ENCODE measurements at places on chromosomes 1 and 21. TPM values are rescaled to one million over a fixed set of nuclear protein-coding genes. Genes with fewer than 3 reads are reported as not detected.

DNA sequence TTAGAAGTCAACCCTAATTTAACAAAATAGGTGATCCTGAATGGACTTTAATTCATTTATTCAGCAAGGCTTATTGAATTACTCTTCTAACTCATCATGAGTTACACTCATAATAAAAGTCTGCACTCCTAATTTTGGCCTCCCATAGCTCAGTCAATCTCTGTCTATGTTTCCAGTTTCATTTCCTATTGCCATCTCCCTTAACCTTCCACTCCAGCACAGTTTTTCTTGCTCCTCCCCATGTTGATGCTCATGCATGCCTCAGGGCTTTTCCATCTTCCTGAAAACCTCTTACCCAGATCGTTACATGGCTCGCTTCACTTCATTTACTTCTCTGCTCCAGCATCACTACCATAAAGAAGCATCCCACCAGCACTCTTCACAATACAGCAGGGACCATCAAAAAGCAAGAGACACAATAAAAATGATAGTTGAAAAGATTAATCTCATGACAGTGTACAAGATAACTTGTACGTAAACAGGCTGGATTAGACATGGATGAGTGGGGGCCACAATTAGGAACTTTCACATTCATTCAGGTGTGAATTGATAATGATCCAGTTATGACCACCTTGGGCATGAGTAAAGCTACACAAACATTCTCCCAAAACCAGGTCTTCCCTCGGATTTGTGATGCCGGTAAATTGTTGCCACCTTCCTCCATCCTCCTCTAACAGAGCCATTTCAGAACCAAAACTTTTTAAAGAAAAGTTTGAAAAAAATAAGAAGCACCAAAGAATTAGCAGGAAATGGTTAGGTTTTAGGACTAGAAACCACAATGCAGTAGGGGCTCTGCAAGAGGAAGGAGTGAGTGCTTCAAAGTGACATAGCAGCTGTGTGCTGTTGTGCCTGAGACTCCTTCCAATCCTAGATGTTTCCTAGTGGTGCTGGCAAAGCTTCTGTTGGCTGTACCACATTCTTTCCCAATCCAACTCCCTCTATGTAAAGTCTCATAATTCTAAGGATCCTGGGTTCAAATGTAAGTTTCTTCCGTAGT lies 89.8 kb downstream of the OLFML2B start:
- DNase-seq = no peak

GRCh38 chr1:29211086-29212030 lies 19.4 kb downstream of the MECR start:
- peak; percentile 11 for DNase-seq

DNA sequence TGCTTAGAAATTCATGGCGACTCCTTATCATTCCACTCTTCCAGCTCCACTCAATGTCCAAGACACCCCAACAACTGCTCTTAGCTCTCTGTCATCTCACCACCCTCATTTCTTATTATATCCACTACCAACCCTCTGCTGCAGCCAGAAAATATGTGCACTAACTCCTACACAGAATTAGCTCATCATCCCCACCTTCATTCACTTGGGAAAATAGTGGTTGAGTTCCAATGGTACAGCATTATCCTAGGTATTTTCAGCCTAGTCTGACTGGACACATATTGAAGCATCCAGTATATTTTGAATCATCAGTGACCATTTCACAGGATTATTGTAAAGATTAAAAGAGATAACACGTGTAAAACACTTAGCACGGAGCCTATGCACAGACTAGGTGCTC lies 16.7 kb upstream of the VSIG8 start:
- DNase-seq = no peak

DNA sequence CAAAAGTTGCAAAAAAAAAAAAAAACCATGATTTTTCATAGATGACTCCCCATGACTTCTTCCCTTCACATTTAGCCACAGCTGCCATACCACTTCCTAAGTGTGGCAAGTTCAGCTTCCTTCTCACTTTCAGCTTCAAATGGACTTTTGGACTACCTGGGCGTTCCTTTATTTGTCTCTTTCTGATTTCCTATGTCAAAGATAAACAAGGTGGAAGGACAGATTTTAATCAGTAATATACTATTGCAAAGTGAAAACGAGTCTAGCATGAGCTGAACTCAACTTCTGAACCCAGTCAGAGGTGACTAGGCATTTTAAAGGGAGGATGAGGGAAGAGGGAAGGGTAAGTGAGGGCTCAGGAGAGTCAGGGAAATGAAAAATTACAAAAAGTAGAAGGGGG lies 14.4 kb upstream of the SCCPDH start:
- no peak for DNase-seq

GRCh38 chr1:59357645-59358320 lies 60.9 kb downstream of the FGGY start:
- DNase-seq = no peak

GRCh38 chr1:183230413-183230812 lies 44.3 kb downstream of the LAMC2 start:
- DNase-seq = no peak

- peak; percentile 9 for DNase-seq
These were observed 1.2 kb downstream of the SH3GLB1 start for GRCh38 chr1:86705665-86705985.

DNA sequence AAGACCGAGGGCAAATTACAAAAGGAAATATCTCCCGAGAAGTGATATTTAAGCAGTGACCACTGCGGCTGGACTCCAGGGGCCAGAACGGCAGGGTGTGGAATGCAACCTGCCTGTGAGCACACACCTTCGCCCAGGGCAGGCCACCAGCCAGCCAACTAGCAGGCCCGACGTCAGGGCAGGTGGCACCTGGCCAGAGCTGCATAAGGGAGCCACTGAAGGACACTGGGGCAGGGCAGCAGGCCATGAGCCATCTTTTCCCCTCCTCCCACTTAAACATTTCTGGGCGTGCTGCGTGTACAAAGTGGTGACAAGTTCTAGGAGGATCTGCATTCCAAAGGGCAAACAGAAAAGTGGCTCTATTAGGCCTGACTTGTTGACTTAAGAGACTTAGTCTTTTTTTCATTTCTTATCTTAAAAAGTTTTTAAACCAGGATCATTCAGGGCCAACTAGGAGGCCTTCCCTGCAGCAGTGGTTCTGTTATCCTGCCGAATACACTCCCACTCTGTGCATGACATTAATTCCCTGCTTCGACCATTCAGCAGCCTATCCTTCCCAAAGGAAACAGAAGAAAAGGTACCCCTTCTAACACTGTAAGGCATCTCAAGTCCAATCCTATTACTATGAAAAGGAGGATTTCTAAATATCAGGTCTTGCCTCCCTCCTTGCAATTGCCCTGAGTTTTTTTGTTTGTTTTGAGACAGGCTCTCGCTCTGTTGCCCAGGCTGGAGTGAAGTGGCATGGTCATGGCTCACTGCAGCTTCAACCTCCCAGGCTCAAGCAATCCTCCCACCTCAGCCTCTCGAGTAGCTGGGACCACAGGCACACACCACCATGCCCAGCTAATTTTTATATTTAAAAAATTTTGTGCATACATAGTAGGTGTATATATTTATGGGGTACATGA lies 96.3 kb downstream of the BCAR3 start:
- DNase-seq = no peak

DNA sequence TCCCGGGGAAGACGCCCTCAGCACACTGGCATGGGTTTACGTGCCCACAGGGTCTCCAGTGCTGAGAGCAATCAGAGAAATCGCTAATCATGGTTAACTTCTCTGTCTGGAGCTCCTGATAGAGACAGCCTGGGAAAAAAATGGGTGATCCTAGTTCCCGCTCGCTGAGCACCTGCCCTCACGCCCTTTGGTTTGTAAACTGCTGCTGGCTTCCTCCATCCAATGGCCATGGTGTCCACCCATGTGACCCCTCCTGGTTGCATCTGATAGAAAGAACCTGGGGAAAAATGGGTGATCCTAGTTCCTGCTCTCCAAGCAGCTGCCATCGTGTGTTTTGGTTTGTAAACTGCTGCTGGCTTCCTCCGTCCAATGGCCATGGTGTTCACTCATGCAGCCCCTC lies 402.2 kb downstream of the PRDM2 start:
- no peak for DNase-seq

DNA sequence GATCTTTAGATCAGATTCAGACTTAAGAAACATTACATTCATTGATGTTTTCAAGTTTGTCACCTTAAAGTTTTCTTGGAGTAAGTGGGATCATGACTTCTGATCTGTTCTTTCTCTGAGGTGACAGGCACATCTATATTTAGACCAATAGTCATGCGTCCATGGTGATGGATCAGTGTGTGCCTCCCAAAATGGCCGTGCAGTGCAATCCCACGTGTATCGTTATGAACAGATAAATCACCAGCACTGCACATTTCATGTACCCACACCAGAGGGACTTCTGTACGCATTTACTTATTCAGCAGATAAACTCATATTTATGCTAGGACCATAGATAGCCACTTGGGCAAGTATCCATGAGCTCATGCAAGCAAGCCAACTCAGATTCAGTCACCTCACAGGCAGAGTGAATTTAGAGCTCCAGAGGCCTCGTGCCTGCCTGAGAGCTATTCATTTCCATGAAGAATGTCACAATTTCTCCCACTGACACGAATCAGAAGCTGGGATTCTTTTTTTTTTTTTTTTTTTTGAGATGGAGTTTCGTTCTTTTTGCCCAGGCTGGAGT lies 13.9 kb upstream of the WDR26 start:
- DNase-seq = no peak

DNA sequence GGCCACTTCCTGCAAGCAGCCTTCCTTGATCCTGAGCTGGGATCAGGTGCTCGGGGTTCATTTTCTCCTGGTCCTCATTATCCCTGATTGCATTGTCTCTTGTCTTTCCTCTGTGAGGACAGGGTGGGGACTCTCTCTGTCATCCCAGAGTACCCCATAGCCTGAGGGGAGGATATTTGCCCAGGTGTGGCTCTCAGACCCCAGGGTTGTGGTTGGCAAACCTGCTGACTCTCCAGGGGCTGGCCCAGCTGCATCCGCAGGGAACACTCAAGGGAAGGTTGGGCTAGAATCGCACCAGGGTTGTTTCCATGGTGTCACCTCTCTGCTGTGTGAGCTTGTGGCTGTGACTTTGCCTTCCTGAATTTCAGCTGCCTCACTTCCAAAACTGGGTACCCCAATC lies 276.8 kb upstream of the C1orf174 start:
- no peak for DNase-seq

- DNase-seq = no peak
These were observed 41.8 kb downstream of the PTPRU start for GRCh38 chr1:29278124-29278523.

DNA sequence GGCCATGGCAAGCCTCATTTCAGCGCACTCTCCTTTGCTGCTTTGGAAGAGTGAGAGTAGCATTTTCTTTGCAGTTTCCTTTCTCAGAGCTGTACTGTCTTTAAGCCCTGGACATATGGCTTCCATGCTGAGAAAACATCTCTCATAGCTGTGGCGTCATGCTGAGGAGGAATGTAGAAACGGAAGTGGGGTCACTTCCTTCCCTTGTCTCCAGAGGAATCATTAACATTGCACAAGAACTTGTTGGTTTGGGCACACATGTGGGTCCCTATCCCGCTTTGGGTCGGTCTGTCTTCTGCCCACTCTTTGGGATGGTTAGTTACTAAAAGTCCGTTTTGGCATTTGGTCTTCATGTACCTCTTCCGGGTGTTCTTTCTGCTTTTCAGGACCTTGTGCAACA lies 5.6 kb downstream of the MFN2 start:
- DNase-seq = no peak

- no peak for DNase-seq
These were observed 102.3 kb downstream of the KCNJ15 start for GRCh38 chr21:38359090-38359489.

DNA sequence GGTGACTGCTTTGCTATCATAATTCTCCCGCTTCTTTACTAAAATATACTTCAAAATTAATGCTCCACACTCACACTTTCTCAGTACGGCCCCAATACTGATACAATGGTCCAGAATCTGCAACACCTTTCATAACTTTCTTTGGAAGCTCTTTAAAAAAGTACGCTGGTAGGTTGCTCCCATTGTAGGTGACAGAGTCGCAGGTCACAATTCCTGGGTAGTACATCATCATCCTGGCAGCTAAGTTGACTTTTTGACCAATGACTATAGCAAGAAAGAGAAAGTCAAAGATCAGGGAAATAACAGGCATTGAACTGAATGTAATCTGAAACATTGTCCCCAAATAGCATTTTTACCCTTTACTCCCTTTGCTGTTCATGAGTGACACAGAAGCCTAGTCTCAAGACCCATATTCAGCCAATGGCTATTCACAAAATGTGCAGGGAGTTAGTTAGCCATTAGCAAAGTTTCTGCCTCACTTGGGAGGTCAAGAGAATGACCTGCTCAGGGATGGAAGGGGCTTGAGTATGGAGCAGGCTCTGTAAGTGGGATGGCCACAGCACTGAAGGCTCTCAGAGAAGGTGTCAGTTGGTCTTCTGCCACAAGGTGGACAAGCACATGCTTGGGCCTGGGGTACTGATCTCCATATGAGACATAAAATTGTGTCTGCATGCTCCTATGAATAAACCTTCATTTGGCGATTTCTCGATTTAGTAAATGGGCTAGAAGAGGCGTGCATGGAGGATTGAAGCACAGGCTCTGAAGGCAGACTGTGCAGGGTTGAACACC lies 35.4 kb downstream of the ADCY10 start:
- no peak for DNase-seq

GRCh38 chr1:185610954-185611353 lies 123.2 kb upstream of the HMCN1 start:
- DNase-seq = no peak

DNA sequence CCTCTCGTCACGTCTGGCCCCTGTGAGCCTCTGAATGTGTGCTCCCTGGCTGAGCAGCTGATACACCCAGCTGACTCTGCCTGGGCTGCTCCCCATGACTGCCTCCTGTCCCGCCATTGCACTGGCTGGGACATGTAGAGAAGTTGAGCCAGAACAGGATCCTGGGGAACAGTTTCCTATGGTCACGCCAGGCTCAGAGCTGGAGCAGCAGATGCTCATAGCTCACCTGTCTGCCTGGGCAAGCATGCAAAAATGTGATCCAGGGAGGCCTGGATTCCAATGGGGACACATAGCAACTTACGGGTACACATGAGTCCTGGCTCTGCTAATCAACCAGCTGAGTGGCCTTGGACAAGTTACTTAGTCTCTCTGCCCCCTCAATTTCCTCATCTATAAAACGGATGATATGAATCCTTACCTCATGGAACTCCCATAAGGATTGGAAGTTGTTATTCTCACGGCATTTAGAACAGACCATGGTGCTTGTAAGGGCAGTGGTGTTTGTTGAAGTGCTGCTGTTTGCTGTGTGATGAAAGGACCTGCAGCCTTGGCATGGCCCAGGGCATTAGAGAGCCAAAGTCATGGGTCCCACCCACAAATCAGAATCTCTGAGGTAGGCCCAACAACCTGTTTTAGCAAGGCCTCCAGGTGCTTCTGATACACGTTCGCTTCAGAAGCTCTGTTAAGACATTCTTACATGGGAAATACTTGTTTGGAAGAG lies 150.3 kb upstream of the VANGL1 start:
- DNase-seq = no peak

Gene TPTE
- not detected for total RNA-seq

Gene ERO1B
- total RNA-seq = 0.86 TPM

Gene HMCN1
- not detected for total RNA-seq

Gene PGLYRP3
- total RNA-seq = not detected

Gene RAD54L
- 15.3 TPM for total RNA-seq

Gene TMPRSS15
- total RNA-seq = 0.20 TPM

Gene PRR9
- total RNA-seq = 1.0 TPM
